HFFc6 (cell line): ENCODE measurements at places on chromosomes 3 and 15.
A peak's percentile ranks its signal among the peaks of the same experiment; 100 is the strongest.

GRCh38 chr3:187955587-187955952 is 198.4 kb upstream of the LPP start:
- H3K4me3 ChIP-seq = peak overlapping the region; percentile 70; the same call in 1 of the 2 replicates
- no peak for DNase-seq
- H3K27me3 ChIP-seq = no peaks in the 10 kb centered on the region
- no peaks in the 10 kb centered on the region for H3K36me3 ChIP-seq

- H3K36me3 ChIP-seq = peaks cover 7% of the 10 kb centered on the region; the same call in 1 of the 2 replicates
- H3K4me1 ChIP-seq = no peaks in the 10 kb centered on the region
These were observed 1009.1 kb upstream of the SEMA6D start for GRCh38 chr15:46708226-46708625.

DNA sequence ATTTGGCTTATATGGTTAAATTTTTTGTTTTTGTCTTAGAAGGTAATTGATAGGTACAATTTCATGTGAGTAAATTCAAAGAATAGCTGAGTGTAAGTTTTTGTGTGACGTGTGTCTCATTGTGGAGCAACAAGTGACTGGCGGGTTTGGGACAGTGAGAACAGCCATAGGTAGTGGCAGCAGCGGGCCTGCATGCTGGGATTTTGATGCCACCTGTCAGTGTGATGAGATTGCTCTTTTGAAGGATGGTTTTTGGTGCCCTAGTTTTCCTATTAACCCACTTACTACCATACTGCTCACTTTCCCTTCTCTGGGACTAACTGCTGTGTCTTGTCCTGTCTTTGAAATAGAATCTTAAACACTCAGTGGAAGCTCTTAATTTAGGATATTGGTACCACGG is 522.6 kb downstream of the NAALADL2 start:
- H3K27me3 ChIP-seq = no peaks in the 10 kb centered on the region
- no peak overlapping the region for H3K27ac ChIP-seq
- H3K36me3 ChIP-seq = peaks cover 12% of the 10 kb centered on the region
- DNase-seq = no peak
- H3K4me3 ChIP-seq = no peak overlapping the region

- peaks cover 16% of the 10 kb centered on the region for H3K4me1 ChIP-seq
- H3K27me3 ChIP-seq = no peaks in the 10 kb centered on the region; the same call in 1 of the 2 replicates
- H3K4me3 ChIP-seq = no peak overlapping the region
- no peaks in the 10 kb centered on the region for H3K36me3 ChIP-seq
These were observed 75.8 kb downstream of the COL8A1 start for GRCh38 chr3:99714146-99714545.

DNA sequence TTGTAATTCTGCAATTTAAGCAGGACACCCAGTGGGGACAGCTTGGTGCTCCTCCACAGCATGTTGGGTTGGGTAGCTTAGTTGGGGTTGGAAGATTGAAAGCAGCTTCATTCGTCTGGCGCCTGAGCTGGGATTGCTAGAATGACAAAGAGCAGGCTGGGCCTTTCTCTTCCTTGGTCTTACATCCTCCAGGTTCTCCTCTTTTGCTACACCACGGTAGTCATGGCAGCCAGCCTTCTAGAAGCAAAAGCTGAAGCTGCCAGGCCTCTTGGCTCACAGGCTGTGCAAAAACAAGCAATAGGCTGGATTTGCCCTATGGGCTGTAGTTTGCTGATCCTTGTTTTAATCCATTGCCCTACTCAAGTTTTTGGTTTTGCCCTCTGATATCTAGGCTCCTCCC is 3.2 kb upstream of the ANXA2 start:
- H3K27ac ChIP-seq = peak overlapping the region; percentile 92
- H3K4me1 ChIP-seq = peaks cover 67% of the 10 kb centered on the region
- no peak for DNase-seq
- H3K27me3 ChIP-seq = peaks cover 19% of the 10 kb centered on the region
- H3K36me3 ChIP-seq = peaks cover 14% of the 10 kb centered on the region
- peak overlapping the region; percentile 13; the same call in 1 of the 2 replicates for H3K4me3 ChIP-seq

GRCh38 chr15:100111125-100112060 is 230.4 kb downstream of the ADAMTS17 start:
- H3K36me3 ChIP-seq = no peaks in the 10 kb centered on the region
- H3K27me3 ChIP-seq = peaks cover 13% of the 10 kb centered on the region
- H3K4me3 ChIP-seq = no peak overlapping the region; the same call in 1 of the 2 replicates
- H3K4me1 ChIP-seq = peaks cover 18% of the 10 kb centered on the region; the same call in 1 of the 2 replicates
- DNase-seq = peak; percentile 4

DNA sequence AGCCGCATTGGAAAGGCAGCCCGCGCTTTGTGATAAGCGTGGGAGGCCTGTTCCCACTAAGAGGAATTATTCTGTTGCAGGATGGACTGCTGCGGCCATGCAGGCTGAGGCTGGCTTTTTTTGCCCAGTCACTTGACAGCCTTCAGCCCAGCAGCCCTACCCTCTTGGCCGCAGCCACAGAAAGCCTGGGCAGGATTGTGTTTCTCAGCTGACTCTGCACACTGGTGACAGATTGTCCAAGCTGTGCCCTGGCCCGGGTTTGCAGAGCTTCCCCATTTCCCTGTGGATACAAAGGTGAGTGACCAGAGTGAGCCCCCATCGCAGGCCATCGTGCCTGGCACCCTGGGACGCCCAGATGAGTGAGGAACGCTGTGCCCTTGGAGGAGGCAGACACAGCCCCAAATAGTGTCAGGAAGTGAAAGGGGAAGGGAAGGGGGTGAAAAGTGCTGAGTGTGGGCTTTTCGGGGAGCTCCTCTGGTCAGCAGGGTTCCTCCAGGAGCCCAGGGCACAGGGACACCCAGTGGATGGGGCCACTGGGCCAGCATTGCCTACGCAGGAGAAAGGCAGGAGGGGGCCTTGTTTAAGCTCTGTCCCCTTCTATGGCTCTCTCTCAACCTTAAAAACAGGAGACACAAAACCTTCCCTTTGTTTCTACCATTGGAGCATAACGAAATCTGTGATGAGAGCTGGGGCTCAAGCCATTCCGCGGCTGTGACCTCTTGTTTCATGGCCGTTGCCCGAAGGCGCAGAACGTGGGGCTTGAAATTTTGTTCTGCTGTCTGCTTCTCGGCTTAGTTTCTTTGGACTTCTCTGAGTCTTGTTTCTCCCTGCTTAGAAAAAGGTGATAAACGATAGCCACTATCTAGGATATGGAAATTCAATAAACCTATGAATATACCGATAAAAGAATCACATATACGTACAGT is 91.5 kb upstream of the MEF2A start:
- peaks cover 11% of the 10 kb centered on the region for H3K4me1 ChIP-seq
- no peak overlapping the region for H3K4me3 ChIP-seq
- DNase-seq = no peak
- H3K27ac ChIP-seq = no peak overlapping the region
- peaks cover 4% of the 10 kb centered on the region; the same call in 1 of the 2 replicates for H3K27me3 ChIP-seq
- H3K36me3 ChIP-seq = no peaks in the 10 kb centered on the region

- no peaks in the 10 kb centered on the region for H3K36me3 ChIP-seq
- H3K4me3 ChIP-seq = no peak overlapping the region
- peak overlapping the region; percentile 13; the same call in 1 of the 2 replicates for H3K27ac ChIP-seq
- H3K4me1 ChIP-seq = peaks cover 22% of the 10 kb centered on the region
- H3K27me3 ChIP-seq = no peaks in the 10 kb centered on the region; the same call in none of the 2 replicates
These were observed 300.4 kb upstream of the STT3B start for GRCh38 chr3:31232055-31233025.

DNA sequence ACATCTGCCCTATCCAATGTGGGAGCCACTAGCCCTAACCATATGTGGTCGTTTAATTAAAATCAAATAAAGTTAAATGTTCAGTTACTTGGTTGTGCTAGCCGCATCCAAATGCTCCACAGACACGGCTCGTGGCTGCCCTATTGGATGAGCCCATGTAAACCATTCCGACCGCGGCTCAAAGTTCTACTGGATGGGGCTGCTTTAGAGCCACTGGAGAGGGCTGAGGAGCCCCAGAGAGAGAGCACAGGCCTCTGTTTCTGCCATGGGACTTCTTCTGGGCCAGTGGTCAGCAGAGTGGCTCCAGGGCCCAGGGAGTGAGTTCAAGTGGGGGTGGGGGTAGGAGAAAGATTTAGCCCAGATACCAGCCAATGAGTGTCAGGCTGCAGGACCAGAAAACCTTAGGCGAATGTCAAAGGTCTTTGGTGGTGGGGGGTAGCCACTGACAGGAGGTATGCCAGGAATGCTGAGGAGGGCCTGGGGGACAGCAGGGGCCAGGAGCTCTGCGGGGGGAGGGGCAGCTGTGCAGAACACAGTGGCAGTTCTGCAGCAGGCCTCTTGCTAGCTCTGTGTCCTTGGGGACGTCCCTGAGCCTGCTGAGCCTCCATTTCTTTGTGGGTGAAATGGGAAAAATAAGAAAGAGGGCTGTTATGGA is 30.1 kb downstream of the SPSB4 start:
- no peak overlapping the region for H3K4me3 ChIP-seq
- H3K4me1 ChIP-seq = peaks cover 9% of the 10 kb centered on the region; the same call in 1 of the 2 replicates
- H3K27ac ChIP-seq = no peak overlapping the region
- H3K36me3 ChIP-seq = no peaks in the 10 kb centered on the region
- H3K27me3 ChIP-seq = peaks cover 24% of the 10 kb centered on the region

GRCh38 chr15:52100807-52101442 is 11.7 kb downstream of the BCL2L10 start:
- H3K36me3 ChIP-seq = peaks cover 3% of the 10 kb centered on the region
- peaks cover 41% of the 10 kb centered on the region for H3K4me1 ChIP-seq
- no peaks in the 10 kb centered on the region; the same call in 1 of the 2 replicates for H3K27me3 ChIP-seq
- no peak overlapping the region for H3K27ac ChIP-seq
- DNase-seq = peak; percentile 89

DNA sequence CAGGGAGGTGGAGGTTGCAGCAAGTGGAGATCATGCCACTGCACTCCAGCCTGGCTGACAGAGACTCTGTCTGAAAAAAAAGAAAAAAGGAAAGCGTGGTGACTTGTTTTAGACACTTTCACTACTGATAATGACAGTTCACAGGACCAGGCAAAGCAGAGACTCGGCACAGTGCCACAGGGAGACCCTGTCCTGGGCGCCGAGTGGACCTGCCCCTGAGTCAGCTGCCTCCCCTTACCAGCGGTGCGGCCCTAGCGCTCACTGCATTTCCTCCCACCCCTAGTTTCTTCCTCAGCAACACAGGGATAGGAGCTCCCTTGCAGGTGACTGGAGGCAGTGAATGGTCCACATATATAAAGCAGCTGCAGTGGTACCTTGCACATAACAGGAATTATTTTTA is 38.7 kb upstream of the NSMCE3 start:
- H3K27ac ChIP-seq = no peak overlapping the region
- no peak for DNase-seq
- peaks cover 26% of the 10 kb centered on the region for H3K4me1 ChIP-seq
- no peak overlapping the region for H3K4me3 ChIP-seq

DNA sequence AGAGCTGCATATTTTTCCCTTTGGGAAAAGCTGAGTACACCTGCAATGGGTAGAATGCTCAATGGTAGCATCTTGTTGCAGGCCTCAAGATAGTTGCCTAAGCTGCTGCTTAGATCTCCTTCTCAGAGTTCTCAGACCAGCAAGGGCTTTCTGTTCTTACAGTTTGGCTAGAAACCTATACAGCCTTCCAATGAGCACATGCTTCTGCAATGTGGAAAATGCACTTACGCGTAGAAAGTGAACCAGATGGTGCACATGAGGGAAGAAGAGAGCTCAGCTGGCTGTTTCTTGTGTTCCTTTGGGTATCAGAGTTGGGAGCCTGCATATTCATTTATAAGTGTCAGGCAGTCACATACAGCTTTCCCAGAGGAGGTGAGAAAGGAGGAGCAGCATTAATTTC is 136.4 kb downstream of the B3GALNT1 start:
- no peaks in the 10 kb centered on the region for H3K36me3 ChIP-seq
- no peak overlapping the region for H3K27ac ChIP-seq
- no peak overlapping the region for H3K4me3 ChIP-seq
- no peak for DNase-seq
- no peaks in the 10 kb centered on the region for H3K27me3 ChIP-seq

DNA sequence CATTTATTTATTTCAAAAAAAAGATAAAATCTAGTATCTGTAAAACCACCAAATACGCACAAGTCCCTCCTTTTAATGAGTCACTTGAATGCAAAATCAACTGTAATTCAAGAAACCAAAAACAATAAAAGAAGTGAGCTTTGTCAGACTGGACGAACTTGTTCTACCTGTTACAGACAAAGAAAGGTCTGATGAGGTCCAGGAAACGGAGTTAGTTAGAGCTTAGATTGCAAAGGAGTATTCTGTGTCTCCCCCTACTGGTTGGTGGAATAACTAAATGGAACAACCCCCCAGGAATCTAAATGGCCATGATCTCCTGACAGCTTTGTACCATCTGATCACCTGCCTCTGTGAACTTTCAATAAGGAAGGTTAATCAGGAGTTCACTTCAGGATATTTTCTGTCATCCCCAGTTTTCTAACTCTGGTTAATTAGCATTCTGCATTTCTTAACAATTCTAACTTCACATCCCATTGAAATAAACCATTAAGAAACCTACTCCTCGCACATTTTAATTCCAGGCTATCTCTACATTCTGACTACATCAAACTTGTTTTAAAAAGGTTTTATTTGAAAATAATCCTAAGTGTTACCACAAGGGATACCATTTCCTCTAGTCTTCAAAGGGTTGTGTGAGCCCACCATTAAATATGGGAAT is 333.0 kb upstream of the SATB1 start:
- H3K27ac ChIP-seq = no peak overlapping the region
- H3K27me3 ChIP-seq = no peaks in the 10 kb centered on the region
- no peaks in the 10 kb centered on the region for H3K36me3 ChIP-seq
- no peak for DNase-seq
- no peaks in the 10 kb centered on the region for H3K4me1 ChIP-seq

DNA sequence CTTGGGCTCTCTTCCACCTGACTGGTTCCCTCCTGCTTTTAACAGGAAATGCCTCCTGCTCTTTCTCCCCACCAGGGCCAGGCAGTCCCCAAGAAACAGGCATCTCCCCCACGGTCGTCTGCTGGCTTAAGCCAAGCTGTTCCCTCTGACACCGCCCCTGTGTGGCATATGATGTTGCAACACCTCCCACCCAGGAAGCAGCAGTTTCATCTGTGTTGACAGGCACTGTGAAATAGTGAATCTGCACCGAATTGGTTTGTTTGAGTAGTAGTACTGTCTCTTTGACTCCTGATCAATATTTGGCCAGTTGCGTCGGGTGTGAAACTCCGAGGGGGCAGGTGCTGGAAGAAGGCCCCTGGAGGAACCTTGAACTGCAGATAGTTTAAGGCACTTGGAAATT is 188.8 kb downstream of the FEZF2 start:
- no peak overlapping the region for H3K4me3 ChIP-seq
- DNase-seq = no peak
- peaks cover 12% of the 10 kb centered on the region for H3K4me1 ChIP-seq
- no peaks in the 10 kb centered on the region; the same call in 1 of the 2 replicates for H3K27me3 ChIP-seq
- no peak overlapping the region for H3K27ac ChIP-seq

DNA sequence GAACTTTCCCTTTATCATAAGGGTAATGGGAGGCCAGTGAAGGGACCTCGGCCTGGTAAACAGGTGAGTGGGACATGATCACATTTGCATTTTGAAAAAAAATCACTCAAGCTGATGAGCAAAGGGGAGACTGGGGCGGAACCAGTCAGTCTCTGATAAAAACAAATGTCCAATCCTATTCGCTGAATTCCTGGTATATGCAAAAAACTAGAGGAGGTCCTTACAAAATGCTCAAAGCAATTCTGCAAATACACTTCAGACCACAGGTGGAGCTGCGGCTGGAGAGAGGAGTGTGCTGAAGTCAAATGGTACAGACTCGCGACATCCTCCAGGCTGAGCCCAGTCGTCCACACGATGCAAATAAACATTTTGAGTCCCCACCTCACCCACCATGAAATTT is 166.7 kb downstream of the FOXP1 start:
- H3K27me3 ChIP-seq = no peaks in the 10 kb centered on the region
- peaks cover 20% of the 10 kb centered on the region for H3K4me1 ChIP-seq
- H3K27ac ChIP-seq = no peak overlapping the region
